Fibroblast of upper back skin (primary cell): ENCODE measurements at places on chromosomes 6 and 20.

DNA sequence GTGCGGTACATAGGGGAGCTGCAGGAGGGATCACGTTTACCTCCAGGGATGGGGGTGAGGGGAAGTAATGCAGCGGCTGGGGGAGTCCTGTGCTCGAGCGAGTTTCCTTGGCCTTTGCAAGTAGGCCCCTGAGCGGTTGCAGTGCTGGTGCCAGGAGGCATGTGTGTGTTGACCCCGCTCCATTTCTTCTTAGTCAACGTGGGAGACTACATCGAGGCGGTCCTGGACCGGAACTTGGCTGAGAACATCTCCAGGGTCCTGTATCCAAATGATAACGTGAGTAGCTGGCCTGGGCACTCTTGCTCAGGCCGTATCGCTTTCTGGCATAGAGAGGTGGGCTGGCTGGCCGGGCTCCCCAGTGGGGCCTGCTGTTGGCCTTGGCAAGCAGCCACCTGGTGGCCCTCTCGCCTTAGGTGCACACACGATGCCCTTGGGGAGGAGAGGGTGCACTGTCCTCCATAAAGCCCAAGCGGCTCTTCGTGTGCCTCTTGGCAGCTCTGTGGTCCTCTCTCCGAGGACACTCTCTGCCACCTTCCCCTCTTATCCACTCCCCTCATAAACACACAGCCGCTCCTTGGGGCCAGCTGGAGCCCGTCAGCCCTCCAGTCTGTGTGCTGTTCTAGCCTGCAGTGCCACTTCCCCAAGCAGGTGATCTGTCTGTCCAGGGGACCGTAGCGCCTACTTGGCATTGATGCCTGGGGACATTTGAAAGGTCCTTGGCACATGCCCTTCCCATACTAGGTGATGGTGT, 29.3 kb downstream of the PYGB start:
- DNase-seq, result no peak

DNA sequence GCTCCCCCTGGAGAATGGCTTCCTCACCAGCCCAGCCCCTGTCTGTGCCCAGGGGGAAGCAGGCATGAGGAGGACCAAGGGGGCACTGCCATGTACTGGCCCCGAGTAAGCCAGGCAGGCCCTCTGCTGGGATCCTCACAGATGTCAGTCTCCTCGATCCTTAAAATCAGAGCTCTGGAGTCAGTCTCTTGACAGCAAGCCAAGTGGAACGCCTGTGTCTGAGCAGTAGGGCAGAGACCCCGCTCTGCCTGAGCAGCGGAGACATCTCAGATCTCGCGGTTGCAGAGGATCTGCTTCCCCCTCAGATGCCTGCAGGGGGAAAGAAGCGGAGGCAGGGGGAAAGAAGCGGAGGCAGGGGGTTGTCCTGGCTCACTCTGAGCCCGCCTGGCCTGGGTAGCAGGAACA, 92.6 kb downstream of the SNX5 start:
- DNase-seq, result peak; percentile 54

DNA sequence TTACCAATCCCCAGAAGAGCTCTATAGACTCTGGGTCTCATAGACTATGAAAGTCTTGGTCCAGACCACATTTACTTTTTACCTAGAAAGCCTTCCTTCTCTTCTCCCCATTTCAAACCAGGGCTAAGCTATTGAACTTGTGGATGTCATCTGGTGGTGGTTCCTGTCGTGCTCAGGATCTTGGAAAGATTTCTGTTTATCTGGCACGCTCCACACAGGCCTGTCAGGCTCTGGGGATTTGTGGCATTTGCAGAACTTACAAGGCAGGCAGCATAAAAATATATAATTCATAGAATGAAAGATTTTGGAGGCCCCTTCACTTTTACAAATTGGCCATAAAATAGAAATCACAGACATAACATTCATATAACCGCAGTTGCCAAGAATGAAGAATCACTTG, 188.1 kb downstream of the UST start:
- peak; percentile 91 for DNase-seq

GRCh38 chr6:88655586-88655985, 307.8 kb downstream of the RNGTT start:
- DNase-seq, result no peak

GRCh38 chr20:21175433-21175832, 49.6 kb downstream of the KIZ start:
- no peak for DNase-seq

DNA sequence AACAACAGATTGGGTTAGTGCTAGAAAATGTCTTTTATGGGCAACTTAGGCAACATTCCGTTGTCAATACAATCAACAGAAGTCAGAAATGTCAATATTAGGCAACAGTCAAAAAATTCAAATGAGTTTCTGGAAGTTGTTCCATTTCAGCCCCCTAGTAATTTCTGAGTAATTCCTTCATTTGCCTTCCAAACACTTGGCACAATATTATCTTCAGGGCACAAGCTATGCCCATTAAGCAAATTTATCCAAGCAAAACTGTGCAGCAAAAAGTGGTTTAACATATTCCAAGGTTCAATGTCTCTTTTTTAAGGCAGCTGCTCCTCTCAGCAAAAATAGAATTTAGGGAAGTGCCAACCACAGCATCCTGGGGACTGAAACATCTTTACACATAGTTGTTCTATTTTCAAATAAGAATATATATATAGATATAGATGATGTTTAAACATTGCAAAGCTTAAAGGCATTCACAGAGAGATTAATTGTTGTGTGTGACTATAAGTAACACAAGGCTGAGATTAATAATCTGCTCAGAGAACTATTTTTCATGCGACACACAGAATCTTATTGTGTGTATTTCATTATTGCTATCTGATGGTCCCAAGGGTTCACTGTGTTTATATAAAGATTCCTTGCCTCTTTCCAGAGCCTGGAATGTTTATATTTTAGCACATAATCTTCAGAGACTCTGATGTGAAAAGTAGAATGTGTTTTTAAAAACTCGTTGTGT, 75.2 kb upstream of the ADTRP start:
- peak; percentile 20 for DNase-seq

- peak; percentile 40 for DNase-seq
Measured at GRCh38 chr6:71082033-71082650, 125.3 kb upstream of the B3GAT2 start.

DNA sequence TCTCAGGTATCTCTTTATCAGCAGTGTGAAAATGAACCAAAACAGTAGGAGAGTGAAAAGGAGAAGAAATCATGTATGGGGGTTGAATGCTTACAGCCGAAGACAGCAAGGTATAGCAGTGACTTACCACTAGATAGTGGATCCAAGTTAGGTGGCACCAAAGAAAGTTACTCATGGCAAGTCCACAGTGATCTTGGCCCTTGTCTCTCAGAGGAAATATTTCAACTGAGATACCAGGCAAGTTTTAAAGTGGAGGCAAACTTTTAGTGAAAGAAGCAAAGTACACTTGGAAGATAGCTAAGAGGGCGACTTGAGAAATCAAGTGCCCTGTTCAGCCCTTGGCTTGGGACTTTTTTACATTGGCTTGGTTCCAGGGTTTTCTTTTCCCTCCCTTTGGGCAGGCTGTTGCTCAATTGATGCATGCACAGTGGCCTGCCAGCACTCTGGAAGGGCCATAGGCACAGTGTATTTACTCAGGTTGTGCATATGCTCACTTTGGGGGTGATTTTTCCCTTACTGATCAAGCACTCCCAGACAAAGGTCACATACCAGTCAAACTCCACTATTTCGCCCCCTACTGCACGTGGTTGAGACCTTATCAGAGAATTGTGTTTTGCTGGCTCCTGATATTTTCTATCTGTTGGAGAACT, 329.5 kb upstream of the KHDRBS2 start:
- DNase-seq, result no peak

DNA sequence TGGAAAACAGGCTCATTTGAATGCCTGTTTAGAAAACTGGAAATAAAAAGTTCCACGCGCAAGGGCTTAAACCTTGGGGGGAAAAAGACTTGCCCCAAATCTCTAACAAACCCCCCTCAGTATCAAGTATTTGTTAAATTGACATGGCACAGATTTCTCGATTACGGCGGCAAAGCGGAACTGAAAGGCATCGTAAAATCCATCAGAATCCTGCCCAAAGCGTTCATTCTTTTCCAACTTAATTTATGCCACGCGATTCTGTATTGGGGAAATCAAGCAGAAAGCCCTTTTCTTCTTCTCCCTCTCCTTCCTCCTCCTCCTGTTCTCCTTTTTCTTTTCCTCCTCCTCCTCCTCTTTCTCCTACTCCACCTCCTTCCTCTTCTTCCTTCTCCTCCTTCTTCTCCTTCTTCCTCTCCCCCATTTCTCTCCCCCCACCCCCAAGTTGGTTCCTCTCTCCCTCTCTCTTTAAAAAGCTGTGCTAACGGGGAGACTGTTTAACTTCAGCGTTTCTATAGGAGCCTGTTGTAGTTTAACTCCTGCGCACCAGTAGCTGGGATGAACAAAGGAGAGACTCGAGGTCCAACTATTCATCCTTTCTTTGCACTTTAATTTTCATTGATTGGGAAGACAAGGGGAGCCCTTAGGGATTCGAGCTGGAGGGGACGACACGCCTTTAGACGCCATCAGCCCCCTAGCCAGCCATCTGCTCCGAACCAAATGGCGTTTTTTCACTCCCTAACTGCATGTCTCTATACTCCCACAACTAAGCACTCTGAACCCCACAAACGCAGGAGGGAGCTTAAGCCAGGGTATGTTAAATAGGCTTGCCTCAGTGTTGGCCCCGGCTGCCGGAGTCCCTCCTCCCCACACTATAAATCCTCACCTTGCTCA, 2.7 kb upstream of the DLL1 start:
- DNase-seq, result no peak

- no peak for DNase-seq
Measured at GRCh38 chr20:12554426-12554825, 454.3 kb upstream of the SPTLC3 start.

DNA sequence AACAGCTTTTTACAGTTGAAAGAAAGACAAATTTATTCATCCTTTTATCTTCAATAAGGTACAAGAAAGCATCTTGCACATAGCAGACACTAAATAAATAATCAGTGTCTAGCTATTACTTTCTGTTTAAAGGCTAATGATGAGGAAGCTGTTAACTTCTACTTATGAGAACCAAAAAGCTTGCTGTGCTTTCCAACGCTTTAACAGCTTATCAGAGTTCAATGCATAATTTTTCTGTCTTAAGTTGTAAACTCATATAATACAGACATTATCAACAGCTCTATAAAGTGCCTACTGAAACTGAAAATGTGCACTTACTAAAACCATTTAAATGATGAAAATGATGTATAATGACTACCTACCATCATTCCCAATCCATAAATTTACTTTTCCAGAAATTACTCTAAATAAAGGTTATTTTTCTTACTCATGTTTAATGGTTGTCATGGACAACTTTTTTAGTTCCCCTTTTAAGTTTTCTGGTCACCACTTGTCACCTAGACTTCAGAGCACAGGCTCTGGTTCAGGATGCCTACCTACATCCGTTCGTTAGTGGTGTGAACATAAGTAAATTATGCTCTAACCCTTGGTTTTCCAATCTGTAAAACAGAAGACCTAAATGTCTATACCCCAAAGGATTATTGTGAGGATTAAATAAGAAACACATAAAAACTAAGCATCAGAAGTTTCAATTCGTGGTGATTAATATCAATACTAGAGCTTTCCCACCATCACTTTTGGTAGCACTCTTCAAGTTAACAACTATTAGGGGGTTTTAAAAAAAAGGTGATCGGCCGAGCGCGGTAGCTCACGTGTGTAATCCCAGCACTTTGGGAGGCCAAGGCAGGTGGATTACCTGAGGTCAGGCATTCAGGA, 8.0 kb downstream of the PNISR start:
- DNase-seq, result no peak

- no peak for DNase-seq
Measured at GRCh38 chr20:13809855-13810254, 25.0 kb downstream of the NDUFAF5 start.
